Esophagus squamous epithelium (tissue), 5 donors: ENCODE measurements at places on chromosomes 6 and 20.

- no peak for DNase-seq
Observed at GRCh38 chr6:166237617-166238016, 70.0 kb upstream of the TBXT start.

- DNase-seq: no peak
Observed at GRCh38 chr6:85008296-85009009, 244.1 kb upstream of the TBX18 start.

DNA sequence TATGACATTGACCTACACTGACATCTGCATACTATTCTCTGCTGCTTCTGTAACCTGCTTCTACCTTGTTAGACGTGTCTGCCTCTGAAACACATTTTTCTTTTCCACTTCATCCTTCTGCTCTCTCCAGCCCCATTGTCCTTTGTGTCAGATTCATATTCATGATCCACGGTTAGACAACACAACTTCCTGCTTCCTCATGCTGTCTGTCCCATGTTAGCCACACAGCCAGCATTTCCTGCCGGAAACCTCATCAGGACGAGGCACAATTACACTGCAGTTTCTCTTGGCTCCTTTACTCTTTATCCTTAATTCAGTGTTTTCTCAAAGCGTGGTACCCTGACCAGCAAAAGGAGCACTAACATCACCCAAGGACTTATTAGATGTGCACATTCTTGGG is 150.2 kb downstream of the TBC1D7 start:
- no peak for DNase-seq

DNA sequence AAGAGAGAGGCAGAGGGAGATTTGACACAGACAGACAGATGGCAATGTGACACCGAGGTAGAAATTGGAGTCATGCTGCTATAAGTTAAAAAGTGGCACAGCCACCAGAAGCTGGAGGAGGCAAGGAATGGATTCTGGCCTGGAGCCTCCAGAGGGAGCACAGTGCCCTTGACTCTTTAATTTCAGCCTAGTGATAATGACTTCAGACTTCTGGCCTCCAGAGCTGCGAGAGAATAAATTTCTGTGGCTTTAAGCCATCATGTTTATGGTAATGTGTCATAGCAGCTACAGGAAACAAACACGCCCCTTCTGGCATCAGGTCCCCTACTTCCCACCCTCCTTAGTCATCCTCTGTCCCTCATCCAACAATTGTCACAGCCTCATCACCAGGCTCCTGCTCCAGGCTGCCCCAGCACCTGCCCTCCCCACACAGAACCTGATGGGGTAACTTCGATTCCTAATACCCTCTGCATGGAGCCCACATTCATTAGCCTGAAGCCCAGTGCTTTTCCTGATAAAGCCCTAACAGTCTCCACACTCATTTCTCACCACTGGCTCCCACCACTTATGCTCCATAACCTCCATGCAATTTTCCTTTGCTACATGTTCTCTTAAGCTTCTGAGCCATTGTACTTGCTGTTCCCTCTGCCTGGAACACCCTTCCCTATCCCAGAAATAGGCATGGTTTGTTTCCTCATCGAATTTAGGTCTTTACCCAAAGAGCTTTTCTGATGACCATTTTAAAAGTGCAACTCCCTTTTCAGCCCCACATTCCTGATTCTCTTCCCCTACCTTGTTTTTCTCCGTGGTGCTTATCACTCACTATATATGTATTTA is 69.7 kb upstream of the TOX2 start:
- no peak for DNase-seq

DNA sequence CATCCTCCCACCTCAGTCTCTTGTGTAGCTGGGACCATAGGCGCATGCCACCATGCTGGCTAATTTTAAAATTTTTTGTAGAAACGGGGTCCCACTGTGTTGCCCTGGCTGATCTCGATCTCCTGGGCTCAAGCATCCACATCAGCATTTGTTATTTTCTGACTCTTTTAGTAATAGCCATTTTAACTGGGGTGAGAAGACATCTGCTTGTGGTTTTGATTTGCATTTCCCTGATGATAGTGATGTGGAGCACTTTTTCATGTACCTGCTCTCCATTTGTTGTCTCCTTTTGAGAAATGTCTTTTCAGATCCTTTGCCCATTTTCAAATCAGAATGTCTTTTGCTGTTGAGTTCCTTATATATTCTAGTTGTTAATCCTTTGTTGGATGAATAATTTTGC is 22.2 kb upstream of the TULP4 start:
- no peak for DNase-seq
